ENCODE measurements at places on chromosomes 5 and 9.

- no peak for DNase-seq
Measured at GRCh38 chr9:36911601-36912412, 122.3 kb downstream of the PAX5 start.

DNA sequence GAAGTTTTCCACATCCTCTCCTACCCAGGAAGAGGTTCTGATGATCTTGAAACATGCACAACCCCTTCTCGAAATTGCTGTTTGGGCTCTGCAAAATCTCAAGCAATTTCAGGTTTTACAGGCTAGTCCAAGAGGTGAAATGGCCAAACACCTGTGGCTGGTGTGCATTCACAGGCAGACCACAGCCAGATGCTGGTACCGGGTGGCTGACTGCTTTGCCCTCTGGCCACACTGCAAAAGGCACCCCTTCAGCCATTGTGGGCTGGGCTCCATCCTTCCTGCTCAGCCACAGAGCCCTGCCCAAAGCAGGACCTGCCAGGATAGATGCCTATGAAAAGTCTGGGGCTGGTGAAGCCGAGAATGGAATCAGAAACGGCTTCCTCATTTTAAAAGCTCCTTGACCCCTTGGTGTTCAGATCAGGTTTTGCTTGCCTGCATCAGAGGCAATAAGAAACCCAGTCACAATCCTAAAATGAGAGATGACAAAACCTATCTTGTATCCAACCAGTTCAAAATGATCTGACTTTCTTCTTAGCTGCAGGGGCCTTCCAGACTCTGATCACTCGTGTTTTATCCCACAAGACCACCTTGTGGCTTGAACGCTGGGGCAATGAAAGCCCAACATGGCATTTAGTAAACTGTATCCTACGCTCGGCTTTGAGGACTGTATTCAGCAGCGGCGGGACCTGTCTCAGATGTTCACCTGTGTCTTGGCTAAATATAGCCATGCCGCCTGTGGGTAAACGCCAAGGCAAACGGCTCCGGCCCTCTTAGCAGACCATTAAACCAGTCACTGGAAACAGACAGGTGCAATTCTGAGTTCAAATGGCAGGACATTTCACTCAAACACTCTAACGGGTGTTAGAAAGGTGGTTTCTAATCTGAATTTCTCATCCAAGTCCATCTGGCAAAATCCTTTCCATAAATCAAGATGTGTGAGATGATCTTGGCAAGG lies 49.6 kb downstream of the EPB41L4B start:
- no peak for DNase-seq

DNA sequence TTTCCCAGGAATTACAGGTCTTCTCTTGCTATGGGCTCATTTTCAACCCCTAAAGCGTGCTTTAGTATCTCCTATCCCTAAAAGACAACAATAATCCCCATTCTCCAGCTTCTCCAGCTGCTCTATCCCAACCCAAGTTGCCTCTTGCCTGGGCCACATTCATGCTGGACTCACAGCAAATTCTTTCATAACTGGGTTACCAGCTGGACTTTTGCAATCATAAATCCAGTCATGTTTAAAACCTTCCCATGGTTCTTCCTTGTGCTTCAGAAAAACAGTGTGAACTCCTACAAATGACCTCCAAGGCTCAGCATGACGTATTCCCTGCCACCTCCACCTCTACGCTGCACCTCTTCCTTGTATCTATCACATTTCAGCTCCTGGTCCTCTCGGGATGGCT lies 346.9 kb downstream of the GADD45G start:
- DNase-seq: no peak

- no peak for DNase-seq
Measured at GRCh38 chr5:149011084-149011483, 51.8 kb downstream of the SH3TC2 start.

GRCh38 chr9:22107202-22108045 lies 98.3 kb upstream of the CDKN2B start:
- DNase-seq: no peak

Data from suppressor macrophage treated with lipopolysaccharide for 4 hours (primary cell).